ENCODE measurements at places on chromosomes 12 and 14. TPM values are rescaled to one million over a fixed set of nuclear protein-coding genes. Genes with fewer than 3 reads are reported as not detected.
A peak's percentile ranks its signal among the peaks of the same experiment; 100 is the strongest.

Gene PRICKLE1
- 28.7 TPM for total RNA-seq

DNA sequence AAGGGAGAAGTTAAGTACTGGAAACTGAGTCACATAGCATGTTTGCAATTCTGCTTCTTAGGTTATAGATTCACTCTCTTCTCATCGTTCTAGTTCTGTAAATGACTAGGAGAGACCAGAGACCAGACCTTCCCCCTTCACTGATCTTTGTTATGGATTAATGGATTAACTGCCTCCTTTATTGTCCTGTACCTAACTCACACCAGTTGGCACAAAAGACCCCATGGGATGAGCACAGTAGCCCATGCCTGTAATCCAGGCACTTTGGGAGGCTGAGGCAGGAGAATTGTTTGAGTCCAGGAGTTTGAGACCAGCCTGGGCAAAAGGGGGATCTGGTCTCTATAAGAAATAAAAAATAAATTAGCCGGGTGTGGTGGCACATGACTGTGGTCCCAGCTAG, 20.8 kb downstream of the BCAT1 start:
- DNase-seq = no peak

DNA sequence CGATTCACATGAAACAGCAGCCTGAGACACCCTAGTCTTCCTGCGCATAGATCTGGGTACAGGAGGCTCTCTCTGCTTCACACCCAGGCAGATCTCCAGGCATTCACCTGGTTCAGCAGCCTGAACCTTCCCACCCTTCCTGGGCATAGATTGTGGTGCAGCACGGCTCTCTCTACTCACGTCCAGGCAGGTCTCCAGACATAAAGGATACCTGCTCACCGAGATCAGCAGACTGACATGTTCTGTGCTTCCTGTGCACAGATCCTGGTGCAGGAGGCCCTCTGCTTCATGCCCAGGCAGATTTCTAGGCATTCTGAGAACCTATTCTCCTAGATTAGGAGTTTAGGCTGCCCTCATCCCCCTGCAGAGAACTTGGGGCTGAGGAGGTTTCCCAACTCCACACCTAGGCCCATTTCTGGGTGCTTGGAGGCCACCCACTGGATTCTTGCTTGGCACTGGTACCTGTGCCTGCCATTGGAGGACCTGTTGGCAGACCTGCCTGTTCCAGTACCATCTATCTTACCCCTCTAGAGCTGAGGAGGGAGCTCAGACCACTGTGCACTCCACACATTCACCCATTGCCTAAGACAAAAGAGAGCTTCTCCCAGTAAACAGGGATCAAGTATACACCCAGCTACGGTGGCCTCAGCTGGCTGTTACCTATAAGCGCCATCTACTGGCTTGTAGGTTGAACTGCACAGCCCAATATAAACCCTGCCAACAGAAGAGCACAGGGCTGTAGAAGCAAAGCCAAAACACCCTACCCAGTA, 28.0 kb upstream of the GARIN6 start:
- DNase-seq = no peak

Gene FAM181A
- not detected for total RNA-seq

GRCh38 chr12:130768120-130768519, 52.0 kb upstream of the RIMBP2 start:
- no peak for DNase-seq

DNA sequence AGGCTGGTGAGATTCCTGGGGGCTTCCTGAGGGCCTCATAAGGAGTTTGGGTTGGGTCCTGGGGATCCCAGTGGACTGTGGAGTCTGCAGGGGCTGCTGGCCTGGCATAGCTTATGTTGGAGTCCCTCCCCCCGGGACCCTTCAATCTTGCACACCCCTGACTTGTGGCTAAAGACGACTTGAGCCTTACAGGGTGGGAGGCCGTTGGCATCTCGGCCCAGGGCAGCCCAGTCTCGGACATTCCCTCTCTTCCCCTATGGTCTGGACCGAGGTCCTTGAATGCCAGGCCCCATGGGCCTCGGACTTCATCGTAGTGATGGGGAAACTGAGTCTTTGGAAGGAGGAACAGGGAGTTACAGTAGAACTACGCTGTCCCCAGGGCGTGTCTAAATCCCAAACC, 12.5 kb downstream of the RTL1 start:
- DNase-seq = peak; percentile 54

DNA sequence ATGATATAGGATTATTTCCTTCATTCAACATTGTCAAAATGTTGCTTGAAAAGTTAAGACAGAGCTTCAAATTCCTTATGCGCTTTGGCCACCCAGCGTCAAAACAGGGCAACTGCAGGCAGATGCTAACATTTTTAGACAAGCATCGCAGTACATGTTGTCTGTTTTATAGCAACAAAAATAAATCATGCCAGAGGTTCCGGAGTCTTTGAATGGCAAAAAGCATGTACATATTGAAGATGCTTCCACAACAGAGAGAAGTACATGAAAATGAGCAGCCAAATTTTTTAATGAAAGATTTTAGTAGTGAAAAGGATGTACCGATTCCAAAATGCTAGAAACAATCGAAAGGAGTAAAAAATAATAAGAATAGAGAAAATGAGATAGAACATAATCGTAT, 49.8 kb upstream of the USP15 start:
- DNase-seq = no peak

- DNase-seq = no peak
These were observed 22.5 kb upstream of the PTGDR start for GRCh38 chr14:52244997-52245396.

DNA sequence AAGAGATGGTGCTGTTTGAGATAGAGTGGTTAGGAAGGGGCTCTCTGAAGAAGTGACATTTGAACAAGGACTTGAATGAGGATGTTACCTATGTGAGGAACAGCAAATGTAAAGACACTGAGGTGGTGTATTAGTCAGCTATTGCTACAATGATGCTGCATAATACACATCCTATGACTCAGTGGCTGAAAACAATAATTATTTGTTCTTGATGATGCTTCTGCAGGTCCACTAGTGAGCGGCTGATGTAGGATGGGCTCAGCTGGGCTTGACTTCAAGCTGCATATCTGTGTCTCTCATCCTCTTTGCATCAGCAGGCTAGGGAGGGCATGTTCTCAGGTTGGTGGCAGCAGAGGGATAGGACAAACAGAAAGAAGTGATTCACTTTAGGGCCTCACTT, 21.4 kb upstream of the CLMN start:
- no peak for DNase-seq

Gene NR1H4
- total RNA-seq = 9.5 TPM

GRCh38 chr14:63781686-63782085, 53.8 kb upstream of the SGPP1 start:
- no peak for DNase-seq

DNA sequence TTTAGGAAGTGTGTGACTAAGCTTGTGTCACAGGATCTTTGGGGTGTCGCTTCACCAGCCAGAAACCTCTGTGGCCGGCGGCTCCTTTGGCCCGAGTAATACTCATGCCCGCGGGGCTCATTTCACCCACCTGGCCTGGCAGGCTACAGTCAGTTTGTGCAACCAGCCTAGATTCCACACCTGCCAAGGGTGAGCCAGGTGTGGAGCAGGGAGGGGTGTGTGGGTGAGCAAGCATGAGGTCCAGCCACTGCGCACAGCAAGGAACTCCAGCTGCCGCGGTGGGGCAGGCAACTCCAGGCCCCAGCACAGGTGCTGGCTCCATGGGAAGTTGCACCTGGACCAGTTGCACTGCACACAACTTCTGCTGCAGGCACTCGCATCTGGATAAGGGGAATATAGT, 462.3 kb upstream of the LRFN5 start:
- no peak for DNase-seq

GRCh38 chr12:130462558-130463274, 125.0 kb downstream of the PIWIL1 start:
- DNase-seq = no peak

DNA sequence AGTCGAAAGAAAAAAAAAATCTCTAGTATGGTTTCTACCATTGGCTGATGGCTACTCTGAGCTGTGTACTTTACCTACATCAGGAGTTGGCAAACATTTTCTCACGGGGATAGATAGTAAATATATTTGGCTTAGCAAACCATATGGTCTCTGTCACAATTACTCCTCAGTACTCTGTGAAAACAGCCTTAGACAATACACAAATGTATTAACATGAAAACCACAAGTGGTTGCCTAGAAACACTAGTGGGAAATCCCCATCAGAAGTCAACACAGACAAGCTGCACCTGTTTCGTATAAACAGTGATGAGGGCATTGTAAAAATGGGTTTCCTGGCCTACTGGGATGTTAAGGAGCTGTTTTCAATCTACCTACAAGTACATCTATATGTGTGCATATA, 84.6 kb upstream of the NAV3 start:
- DNase-seq = no peak

Gene NGB
- total RNA-seq = not detected

GRCh38 chr14:33897878-33898535, 52.9 kb downstream of the EGLN3 start:
- DNase-seq = no peak

DNA sequence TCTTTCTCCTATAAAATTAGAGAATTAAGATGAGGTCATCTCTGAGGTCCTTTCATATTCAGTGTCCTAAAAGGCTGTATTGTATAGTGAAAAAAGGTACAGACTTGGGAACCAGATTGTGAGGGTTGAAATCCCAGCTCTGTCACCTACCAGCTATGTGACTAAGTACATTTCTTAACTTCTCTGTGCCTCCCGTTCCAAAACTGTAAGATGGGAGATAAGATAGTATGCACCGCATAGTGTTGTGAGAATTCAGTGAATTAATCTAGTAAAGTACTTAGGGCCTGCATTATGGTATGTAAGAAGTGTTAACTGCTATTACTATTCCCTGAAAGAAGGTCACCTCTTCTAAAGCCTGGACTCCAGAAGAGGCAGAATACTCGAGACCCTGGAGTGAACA, 60.6 kb downstream of the GNG2 start:
- no peak for DNase-seq

Gene MVK
- total RNA-seq = 27.0 TPM

- DNase-seq = peak; percentile 75
These were observed 840 bp downstream of the SIX4 start for GRCh38 chr14:60723116-60723906.

- no peak for DNase-seq
These were observed 160.5 kb downstream of the PAH start for GRCh38 chr12:102756530-102756929.

GRCh38 chr14:77654001-77654441, 37.6 kb upstream of the SPTLC2 start:
- no peak for DNase-seq

Gene ZNF385A
- total RNA-seq = 47.3 TPM

GRCh38 chr14:44989497-44990440, 27.8 kb downstream of the TOGARAM1 start:
- DNase-seq = no peak

DNA sequence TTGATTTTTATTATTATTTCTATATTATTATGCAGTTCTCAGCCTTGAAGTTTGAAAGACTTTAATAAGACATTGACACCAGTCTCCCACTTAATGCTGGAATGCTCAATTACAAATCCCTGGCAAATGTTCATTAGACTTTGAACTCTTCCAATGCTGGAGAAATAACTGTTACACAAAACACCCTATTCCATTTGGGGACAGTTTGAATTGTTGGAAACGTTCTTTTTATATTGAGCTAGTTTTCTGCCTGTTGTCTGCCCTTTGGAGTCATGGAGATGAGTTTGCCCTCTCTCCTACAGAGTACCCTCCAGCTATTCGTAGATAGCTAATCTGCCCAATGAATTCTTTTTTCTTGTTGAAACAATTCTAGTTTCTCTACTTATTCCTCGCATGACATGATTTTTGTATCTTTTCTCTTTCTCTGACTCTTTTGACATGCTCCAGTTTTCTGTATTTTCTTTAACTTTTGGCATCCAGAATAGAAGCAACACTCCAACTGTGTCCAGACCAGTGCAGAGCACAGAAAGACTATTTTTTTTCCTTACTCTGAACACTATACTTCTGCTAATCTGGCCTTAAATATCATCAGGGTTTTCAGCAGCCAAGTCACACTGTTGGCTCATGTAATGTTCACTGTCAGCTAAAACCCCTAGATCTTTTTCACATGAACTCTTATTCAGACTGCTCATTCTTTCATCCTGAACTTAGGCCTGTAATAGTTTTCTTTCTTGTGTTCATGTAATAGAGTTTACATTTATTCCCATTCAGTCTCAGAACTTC, 379.3 kb downstream of the RAD51B start:
- no peak for DNase-seq

Gene KRT75
- total RNA-seq = not detected

DNA sequence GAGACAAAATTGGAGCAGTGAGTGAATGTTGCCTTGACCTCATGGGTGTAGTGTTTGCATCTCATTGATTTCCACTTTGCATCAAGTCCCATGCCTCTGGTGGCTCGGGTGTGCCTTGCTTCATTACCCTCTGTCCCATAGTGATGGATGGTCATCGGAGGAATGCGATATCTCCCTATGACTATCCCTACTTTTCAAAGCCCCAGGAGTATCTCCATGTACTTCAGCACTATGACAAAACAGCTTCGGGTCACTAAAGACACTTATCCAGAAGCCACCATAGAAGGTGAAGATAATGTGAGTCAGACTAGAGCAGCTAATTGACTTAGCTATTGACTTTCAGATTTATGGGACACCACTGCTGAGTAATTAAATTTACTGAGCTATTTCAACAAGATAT, 355.1 kb upstream of the CCDC196 start:
- DNase-seq = no peak

DNA sequence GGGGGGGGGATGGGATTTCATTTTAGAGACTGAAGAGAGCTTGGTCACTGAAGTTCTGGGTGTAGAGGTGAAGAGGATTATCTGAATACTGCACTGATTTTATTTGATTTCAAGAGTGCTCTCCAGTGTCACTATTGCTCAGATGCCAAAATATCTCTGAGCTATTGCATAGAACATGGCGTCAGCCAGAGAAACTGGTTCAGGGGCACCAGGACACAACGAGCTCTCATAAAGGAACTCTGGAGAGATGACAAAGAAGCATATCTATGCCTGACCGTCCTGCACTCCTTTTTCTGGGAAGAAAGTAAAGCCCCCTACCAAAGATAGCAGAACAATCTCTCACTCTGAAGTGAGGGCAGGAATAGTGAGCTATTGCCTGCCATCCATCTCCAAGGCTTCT, 2.0 kb downstream of the SLC7A8 start:
- DNase-seq = no peak

Gene ST8SIA1
- total RNA-seq = 1.7 TPM

Gene RBP5
- total RNA-seq = 1.0 TPM

GRCh38 chr12:100464529-100464928, 9.1 kb upstream of the NR1H4 start:
- DNase-seq = no peak

GRCh38 chr14:52063052-52063462, 5.8 kb downstream of the NID2 start:
- no peak for DNase-seq

- no peak for DNase-seq
These were observed 261.9 kb downstream of the RAD51B start for GRCh38 chr14:68081489-68081888.

Gene TMEM119
- 0.33 TPM for total RNA-seq

Gene NTS
- 117 TPM for total RNA-seq

Measured in type B pancreatic cell (in vitro differentiated cells).